ENCODE measurements at places on chromosomes 2 and 18.

- no peak for DNase-seq
These were observed 63.0 kb downstream of the NPAS2 start for GRCh38 chr2:100882645-100883613.

DNA sequence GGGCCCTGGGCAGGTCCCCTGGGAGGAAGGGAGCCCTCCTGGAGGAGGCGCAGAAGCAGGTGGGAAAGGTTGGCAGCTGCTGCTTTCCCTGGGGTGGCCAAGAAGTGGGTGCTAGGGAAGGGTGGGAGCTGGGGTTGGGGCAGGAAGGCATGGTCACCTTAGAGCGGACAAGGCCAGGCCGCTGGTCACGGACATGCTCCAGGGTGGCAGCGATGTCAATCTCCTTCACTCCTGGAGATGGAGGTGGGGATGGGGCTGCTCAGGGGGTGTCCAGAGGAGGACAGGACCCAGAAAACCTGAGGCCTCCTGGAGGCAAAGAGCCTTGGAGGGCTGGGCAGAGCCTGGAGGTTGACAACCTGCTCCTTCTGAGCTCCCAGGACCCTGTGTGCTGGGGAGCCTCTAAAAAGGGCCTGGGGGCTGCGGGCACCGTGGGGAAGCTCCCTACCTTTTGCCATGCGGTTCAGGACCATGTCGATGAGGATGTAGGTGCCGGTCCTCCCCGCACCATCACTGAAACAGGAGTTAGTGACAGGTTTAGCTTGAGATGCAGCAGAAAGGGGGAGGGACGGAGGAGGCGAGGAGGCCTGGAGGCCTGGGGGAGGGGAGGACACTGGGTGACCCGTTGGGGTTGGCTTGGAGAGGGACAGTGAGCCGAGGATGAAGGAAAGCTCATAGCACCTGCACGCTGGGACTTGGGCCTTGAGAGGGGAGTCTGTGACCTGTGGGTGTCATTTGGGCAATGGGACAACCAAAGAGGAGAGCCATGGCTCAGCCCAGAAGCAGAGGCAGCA is 11.4 kb downstream of the DNAJB2 start:
- no peak for DNase-seq

DNA sequence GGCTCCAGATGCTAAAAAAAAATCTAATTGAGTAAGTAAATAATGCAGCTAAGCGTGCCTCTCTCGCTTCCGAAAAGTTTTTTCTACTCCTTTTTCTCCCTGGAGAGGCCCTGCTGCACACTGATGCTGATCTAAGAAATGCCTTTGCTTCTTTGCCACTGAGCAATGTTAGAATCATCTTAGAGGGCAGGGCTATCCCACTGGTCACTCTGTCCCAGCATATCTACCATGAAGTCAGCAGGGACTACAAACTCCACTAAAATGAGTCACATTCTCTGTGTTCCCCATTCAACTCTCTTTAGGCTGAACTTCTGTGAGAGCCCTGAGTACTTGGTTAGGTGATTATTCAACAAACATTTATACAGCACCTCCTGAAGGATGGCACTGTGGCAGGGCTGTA is 127.6 kb upstream of the LYPD1 start:
- no peak for DNase-seq

- no peak for DNase-seq
These were observed 58.9 kb downstream of the TET3 start for GRCh38 chr2:74043345-74044329.

DNA sequence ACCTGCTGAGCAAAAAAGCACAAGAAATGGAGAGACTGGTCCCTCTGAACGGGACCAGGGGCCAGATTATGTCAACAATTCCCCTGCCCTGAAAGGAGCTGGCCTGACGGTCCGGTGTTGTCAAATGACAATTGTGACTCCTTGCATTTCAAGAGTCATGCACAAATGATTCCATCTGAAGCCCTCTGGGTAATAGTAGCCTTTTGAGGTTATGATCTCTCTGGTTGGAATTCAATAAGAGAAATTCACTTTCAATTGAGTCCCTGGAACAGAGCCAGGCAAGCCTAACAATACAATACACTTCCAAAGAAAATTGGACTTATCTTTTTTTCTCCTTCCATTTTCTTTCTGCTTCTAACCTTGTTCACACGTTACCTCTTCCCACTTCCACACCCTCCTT is 116.9 kb downstream of the C1D start:
- no peak for DNase-seq
